ENCODE measurements at places on chromosomes 12 and 14.

DNA sequence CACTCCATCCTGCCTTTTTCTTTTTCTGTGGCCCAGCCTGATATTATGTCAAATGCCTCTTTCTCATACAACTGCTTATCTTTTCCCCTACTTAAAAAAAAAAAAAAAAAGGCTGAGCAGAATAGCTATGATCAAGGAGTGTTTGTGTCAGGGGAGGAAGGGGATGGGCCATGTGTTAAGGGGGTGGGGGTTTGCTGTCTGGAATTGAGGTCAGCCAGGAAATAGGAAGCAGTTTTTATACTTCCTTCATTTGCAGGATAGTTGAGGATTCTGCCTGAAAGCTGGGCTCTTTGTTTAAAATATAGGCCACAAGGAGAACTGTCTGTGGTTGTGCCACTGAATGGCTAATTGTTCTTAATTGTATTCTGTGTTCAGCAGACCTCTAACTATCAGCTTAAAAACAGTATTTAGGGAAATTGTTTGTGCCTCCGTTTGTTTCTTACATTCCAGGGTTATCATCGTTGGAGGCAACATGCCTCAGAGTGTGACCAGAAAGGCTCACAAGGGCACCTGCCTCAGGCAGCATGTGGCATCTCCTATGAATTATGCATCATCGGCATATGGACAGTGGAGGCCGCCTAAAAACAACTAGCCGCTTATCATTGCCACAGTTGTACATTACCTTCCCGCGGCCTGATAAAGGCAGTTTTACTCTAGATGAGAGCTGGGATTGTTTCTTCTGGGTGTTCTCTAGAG is 96.0 kb downstream of the SRGAP1 start:
- DNase-seq, result no peak

DNA sequence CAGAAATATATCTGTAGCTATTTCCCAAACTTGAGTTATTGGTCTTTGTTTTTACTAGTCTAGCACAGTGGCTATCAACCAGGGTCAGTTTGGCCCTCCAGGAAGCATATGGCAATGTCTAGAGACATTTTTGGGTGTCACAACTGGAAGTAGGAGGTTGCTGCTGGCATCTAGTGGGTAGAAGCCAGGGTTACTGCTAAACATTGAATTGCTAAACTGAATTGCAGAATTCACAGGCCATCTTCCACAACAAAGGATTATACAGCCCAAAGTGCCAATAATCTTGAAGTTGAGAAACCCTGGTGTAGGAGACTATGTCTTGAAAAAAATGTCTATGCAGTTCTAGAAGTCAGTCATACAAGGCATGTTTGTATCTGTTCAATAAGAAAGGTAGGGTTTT is 27.7 kb downstream of the ARHGAP5 start:
- no peak for DNase-seq

- DNase-seq, result no peak
Measured at GRCh38 chr12:71876137-71876799, 36.7 kb downstream of the TBC1D15 start.

DNA sequence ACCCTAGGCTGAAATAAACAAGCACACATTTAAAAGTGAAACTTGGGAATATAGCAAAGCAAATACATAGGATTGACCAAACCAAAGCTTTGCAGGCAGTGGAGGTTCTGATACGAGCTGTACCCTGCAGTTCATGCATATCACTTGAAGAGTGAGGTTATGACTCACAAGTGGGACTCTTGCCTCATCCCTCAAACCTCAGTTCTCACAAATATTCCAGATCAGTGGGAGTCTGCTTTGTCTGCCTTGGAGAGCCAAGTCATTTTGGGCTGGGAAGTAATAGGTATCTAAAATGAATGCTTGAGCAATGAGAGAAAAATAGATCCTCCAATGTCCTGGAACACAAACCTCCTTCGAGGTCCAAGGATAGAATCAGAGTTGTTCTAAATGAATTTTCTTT is 116.4 kb downstream of the LRIG3 start:
- DNase-seq, result no peak

DNA sequence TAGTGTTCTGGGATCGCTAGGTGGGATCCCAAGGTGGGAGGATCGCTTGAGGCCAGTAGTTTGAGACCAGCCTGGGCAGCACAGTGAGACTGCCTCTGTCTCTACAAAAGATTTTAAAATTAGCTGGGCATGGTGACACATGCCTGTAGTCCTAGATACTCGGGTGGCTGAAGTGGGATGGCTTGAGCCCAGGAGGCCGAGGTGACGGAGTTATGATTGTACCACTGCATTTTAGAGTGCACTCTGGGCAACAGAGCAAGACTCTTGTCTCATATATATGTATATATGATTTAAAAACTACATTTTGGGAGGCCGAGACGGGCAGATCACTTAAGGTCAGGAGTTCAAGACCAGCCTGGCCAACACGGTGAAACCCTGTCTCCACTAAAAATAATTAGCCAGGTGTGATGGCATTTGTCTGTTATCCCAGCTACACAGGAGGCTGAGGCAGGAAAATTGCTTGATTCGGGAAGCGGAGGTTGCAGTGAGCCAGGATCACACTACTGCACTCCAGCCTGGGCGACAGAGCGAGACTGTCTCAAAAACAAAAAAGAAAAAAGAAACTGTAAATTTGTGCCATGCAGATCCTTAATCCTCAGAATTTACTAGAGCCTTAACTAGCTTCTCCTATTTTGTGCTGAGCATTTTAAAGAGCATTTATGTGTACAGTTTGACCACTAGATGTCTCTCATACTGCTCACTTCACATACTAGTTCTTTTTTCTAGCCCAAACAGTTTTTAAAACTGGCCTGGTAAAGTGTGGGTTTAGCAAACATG is 114.8 kb downstream of the MON2 start:
- DNase-seq, result no peak

- DNase-seq, result no peak
Measured at GRCh38 chr14:92362781-92363235, 39.8 kb downstream of the SLC24A4 start.

- no peak for DNase-seq
Measured at GRCh38 chr14:90603841-90604240, 207.0 kb downstream of the CALM1 start.

- DNase-seq, result no peak
Measured at GRCh38 chr12:95326445-95326844, 108.8 kb downstream of the VEZT start.

- no peak for DNase-seq
Measured at GRCh38 chr14:34098045-34098984, 147.4 kb upstream of the EGLN3 start.

GRCh38 chr14:74641601-74642391 is 29.8 kb upstream of the LTBP2 start:
- DNase-seq, result no peak

- DNase-seq, result no peak
Measured at GRCh38 chr14:81474148-81474492, 59.5 kb downstream of the SEL1L start.

- no peak for DNase-seq
Measured at GRCh38 chr12:88958946-88959345, 378.7 kb upstream of the KITLG start.

DNA sequence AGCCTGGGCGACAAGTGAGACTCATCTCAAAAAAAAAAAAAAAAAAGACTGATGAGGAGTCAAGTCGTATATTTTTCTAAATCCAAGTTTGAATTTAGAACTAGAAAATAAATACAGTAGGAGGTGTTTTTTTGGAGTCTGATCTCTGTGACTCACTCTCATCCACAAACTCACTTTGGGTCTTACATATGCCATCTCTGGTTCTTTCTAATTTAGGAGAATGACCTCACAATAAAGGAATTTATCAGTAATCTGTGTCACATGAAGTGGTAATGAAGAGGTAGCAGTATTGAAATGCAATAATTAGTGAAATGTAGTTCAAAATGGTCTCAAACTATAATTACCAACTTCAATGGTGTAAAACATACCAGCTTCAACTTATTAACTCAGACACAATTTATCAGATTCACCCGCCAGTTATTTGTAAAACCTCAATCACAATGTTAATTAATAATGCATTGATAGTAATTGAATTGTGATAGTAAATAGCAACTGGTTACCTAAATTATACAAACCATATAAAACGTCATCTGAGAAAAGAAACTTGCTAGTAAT is 4.4 kb upstream of the CFL2 start:
- DNase-seq, result no peak

- peak; percentile 65 for DNase-seq
Measured at GRCh38 chr14:76767681-76768656, 6.7 kb downstream of the VASH1 start.

DNA sequence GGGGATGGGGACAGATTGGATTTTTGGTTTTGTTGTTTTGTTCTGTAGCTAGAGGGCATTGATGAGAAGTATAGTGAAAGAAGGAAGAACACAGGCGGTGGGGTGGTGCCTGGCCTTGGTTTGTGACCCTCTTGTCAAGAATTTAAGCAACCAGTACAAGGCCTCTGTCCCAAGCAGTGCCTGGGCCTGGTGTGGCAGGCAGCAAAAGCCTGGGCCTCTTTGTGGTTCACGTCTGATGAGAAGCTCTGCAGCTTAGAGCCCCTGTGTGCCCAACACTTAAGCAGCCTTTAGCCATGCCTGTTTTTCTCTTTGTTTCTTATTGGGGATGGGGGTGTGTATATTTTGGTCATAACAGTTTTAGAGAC is 98.0 kb downstream of the PPP2R5C start:
- DNase-seq, result no peak

DNA sequence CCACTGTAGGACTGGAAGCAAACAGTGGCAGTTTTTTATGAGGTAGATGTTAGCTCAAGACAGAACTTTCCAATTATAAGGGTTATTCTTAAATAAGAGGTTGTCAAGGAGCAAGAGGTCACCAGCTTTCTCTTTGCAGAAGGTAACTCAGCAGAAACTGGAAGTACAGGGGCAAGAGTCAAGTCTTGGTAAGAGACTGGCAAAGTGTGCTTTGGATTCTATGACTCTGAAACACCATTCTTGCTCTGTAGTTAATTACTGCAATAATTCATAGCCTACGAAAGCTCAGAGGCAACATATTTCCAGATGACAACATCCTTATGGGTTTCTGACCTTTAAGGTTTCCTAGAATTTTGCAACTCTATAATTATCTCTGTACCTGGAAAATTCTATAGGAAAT is 51.3 kb downstream of the RMST start:
- no peak for DNase-seq

DNA sequence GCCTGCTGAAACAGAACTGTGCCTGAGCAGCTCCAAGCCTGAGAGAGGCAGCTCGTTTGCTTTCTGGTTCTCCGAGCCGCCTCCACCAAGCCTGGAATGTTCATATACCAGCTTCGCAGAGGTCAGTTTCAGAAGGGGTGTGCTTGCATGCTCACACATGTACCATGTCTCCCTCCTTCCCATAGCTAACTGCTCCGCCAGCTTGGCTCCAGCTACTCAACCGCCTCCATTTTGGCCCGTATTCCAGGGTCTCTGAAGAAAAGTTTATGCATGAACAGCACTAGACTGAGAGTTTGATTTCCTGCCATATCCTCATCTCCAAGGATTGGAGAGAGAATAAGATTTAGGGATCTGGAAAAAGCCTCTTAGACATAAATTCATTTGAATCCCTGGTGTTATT is 103.7 kb downstream of the SMOC1 start:
- DNase-seq, result no peak

DNA sequence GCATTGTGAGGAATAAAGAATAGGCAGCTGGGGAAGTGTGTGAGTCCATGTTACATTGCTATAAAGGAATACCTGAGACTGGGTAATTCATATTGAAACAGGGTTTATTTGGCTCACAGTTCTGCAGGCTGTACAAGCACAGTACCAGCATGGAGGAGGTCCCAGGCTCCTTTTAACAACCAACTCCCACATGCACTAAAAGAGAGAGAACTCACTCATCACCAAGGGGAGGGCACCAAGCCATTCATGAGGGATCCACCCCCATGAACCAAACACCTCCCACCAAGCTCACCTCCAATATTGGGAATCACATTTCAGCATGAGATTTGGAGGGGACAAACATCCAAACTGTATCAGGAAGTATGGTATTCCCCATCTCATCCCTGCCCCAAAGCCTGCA is 11.9 kb upstream of the DHRS4 start:
- no peak for DNase-seq

DNA sequence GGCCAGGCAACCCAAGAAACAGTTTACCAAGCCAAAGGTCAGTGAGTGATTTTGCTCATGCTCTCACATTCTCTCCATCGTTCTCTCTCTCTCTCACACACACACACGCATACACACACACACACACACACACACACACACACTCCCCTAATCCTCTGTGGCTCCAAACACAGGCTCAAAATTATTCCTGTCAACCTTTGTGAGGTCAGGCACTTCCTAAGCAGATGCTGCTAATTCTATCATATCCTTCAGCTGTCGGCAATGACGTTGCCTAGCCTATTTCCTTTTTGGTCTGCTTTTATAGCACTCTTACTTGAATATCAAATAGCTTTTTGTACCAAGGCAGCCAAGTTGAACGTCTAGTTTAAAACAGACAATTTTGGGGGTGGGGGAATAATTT is 98.9 kb upstream of the EGLN3 start:
- DNase-seq, result no peak

DNA sequence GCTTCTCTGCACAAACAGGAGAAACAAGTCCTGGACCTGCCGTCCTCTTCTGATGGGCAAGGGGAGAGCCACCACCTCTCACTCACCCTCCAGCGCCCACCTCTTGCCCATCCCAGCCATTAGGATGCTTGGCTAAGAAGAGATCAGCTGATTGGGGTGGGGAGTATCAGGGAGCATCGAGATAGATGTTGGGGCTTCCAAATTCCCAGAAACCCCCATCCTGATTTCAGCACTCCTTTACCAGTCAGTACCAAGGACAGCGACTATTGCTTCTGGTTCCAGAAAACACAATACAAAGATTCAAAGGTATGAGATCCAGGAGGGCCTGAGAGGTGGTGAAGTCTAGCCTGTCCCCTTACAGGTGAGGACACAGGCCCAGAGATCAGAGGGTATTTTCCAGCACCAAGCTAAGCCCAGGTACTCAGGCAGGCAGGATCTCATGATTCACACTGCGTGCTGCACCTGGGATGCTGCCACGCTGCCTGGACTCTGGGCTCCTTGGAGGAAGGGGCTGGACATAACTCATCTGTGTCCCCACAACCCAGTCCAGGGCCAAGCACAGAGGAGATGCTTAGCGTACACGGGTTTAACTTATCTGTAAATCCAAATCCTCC is 76.6 kb downstream of the TUNAR start:
- no peak for DNase-seq

GRCh38 chr14:49670475-49670874 is 17.5 kb downstream of the POLE2 start:
- DNase-seq, result no peak

- DNase-seq, result no peak
Measured at GRCh38 chr12:89135976-89136634, 216.2 kb downstream of the DUSP6 start.

GRCh38 chr12:124422570-124423523 is 128.0 kb downstream of the RFLNA start:
- DNase-seq, result no peak

DNA sequence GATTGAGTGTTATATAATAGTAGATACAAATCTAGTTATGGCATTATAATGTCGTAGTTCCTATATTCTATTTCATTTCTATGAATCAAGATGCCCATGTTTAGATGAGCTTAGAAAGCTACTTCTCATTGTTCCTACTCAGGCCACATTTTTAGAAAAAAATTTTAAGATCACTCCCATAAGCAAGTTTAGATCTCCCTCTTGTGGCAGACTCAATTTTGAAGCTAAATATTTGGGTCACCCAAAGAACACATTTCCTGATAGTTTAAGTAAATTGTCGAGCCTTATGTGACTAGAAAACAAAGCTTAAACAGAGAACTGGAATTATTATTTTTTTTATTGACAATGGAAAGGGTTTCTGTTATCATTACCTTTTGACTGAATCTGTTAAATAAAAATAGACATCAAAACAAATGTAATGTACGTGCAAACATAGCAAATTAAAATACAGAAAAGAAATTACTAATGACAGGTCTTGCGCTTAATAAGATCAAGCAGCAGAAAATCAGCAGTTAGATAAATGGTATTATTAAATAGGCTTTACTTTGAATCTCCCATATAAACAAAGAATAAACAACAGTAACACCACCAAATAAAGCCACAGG is 180.2 kb downstream of the ACSS3 start:
- no peak for DNase-seq

Data from activated T-helper 1 cell treated with anti-CD3 and anti-CD28 coated beads, Interleukin-2, amount 50 U/mL, for 16 hours (primary cell).